ENCODE measurements at places on chromosomes 3 and 15.

GRCh38 chr3:78641703-78642102, 1126.1 kb downstream of the ROBO1 start:
- no peak for DNase-seq

- no peak for DNase-seq
Measured at GRCh38 chr3:57128826-57129667, 36.1 kb downstream of the IL17RD start.

DNA sequence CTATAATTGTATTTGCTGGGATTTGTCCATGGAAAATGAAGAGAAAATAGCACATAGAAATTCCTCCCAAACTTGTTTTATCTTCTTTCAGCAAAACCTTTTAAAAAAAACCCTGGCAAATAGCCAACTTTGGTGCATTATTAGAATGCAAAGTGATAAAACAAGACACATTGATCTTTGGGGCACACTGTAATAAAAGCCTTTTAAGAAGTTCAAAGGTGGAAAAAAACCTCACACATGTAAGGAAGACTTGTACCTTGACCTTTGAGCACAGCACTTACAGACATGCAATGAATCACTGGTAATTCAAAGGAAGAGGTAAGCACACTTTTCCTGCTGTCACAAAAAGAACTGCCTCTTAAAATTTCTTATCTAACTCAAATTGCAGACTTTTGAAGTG, 8.0 kb upstream of the MORC1 start:
- DNase-seq, result no peak

- no peak for DNase-seq
Measured at GRCh38 chr15:87858651-87859050, 397.9 kb downstream of the NTRK3 start.

GRCh38 chr3:119524931-119525662, 26.8 kb downstream of the TIMMDC1 start:
- DNase-seq, result no peak

GRCh38 chr3:152069871-152070270, 196.4 kb downstream of the SUCNR1 start:
- DNase-seq, result no peak

- DNase-seq, result no peak
Measured at GRCh38 chr3:127844326-127844942, 22.1 kb upstream of the MGLL start.

DNA sequence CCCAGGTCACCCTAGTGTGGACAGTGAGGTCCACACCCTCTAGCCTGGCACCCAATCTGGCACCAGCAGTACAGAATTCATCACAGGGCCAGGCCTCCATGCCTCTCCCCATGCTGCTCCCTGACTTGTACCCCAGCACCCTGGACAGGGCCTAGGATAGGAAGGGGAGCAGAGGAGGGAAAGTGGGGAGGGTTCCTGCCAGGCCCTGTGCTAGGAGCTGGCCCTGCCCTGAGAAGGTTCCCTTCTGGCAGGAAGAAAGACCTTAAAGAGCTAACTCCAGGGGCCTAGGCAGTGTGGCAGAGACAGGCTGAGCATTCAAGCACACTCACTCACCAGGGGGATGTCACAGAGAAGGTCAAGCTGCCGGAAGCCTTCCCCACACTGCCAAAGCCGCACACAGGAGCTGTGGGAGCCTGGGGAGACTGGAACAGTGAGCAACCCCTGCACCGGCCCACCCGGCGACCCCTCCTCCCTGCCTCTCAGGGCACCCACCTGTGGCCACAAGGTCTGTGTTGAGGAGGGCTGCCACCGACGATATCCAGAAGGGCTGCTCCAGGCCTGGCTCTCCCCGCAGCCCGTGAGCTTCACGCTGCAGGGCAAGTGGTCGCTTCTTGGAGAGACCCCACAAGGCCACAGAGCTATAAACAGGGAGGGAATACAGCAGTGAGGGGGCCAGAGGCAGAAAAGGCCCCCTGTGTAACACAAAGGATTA, 7.4 kb downstream of the RRP9 start:
- no peak for DNase-seq

DNA sequence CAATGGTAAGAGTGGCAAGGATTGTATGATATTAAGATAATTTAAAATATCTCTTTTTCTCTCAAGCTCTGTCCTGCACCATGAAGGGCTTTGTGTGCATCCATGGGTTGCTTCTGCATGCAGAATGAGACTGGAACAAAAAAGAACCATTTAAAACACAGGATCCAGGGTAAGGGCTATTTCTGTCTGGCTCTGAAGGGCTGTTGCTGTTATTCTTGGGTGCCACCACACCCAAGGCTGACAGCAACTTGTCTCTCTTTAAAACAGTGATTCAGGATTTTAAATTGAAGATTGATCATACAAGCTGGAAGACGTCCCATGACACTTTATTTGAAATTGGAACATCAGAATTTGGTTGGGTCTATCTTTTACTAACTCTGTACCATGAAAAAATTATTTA, 268.8 kb upstream of the CNTN3 start:
- DNase-seq, result no peak

DNA sequence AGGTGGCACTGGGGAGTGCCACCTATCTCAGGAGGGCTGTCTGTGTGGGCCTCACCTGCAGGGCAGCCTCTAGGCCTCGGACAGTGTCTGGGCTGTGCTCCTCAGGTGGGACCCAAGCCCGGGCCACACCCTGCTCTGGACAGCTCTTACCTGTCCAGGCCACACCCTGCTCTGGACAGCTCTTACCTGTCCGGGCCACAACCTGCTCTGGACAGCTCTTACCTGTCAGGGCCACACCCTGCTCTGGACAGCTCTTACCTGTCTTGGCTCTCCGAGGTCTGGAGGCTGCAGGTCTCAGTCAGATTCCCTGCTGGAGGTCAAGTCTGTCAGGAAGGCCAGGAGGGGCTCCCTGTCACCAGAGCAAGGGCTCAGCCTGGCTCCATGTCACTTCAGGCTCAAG, 80.6 kb downstream of the LINGO1 start:
- no peak for DNase-seq

- no peak for DNase-seq
Measured at GRCh38 chr3:126111126-126111551, 27.2 kb upstream of the SLC41A3 start.

DNA sequence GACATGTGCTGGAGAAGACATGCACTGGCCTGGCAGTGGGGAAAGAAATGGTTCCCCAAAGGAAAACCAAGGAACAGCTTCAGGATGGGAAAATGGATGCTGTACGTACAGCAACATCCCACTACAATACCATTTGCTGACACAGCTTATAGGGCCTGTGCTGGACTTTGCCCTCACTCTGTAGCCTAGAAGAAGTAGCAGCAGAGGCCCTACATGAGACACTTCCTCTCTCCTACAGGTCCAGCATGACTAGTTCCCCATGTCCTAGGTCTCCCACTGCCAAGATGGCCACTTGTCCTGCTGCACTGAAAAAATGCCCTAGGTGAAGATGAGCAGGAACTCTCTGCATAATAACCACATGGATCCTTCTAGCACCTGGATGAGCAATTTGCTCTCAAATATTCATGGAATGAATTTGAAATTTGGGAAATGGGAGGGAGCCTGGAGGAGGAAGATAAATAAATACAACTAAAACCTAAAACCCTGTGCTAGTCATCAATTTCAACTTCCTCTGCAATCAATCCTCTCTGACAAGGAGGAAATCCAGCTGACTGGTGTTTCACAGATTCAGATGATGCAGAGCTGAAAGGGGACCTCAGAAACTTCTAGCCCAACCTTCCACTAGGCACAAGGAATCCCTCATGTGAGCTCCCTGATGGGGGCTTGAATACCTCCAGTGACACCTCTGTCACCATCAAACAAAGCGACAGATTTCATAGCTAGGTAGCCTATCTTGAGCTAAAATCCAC, 514.3 kb upstream of the PPP2R3A start:
- no peak for DNase-seq

Measured in activated CD4-positive, alpha-beta T cell treated with anti-CD3 and anti-CD28 coated beads for 24 hours (primary cell).